ENCODE measurements at places on chromosomes 1 and 21.

GRCh38 chr1:219126377-219126776, 47.3 kb upstream of the LYPLAL1 start:
- no peak for DNase-seq

- no peak for DNase-seq
Measured at GRCh38 chr1:181676269-181676668, 193.0 kb downstream of the CACNA1E start.

DNA sequence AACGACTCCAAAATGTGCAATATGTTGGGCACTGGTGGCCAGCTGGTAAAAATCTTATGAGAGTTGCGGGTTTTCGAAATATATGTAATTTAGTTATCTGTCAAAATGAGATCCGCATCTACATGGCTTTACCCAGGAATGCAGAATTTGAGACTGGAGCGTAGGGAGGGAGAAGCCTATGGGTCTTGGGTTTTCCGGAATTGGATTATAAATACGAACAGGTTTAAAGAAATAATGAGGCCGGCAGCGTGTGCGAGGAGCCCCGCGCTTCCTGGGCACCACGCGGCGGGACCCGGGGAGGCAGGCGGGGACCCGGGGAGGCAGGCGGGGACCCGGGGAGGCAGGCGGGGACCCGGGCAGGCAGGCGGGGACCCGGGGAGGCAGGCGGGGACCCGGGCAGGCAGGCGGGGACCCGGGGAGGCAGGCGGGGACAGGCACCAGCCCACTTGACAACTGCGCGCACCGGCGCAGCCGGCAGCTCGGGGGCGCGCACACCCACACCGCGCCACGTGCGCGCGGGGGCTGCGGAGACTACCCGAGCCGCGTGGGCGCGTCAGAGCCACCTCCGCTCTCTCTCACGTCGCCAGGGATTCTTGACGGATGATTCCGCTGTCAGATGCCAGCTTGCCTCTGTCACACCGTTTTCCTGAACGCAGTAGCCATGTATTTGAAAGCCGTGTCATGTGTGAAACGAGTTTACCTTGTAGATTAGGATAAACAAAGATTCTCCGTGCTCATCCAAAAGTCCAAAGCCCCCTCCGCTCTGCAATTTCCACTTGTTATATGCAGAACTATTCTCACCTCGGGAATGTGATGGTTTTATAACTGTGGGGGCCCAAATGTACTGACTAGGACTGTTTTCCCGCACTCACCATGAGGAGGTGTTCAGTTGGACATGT, 54.3 kb upstream of the HNRNPU start:
- no peak for DNase-seq

DNA sequence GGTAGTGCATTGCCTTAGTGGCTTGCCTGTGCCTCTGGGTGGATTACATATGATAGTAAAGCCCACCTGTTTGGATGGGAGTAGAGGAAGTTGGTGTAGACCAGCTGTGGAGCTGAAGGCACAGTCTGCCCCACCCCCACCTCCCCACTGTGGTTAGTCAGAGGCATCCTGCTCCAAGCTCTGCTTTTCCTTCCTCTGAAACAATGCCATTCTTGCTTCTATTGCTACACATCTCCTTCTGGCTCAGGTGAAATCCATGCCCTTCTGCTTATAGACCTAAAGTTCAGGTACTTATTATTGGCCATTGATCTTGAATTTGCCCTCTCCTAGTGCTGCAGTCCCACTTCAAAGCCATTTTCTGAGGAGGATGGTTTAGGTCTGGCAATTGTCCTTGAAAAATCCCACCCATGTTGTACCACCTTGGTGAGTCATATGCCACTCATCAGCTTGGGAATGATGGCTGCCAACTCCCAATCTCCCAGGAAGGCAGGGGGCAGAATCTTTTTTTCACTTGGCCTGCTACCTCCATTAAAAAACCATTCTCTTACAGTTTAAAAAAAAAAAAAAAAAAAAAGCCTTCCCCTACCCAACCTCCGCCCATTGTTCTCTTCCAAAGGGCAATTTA, 6.7 kb upstream of the TXLNA start:
- no peak for DNase-seq

DNA sequence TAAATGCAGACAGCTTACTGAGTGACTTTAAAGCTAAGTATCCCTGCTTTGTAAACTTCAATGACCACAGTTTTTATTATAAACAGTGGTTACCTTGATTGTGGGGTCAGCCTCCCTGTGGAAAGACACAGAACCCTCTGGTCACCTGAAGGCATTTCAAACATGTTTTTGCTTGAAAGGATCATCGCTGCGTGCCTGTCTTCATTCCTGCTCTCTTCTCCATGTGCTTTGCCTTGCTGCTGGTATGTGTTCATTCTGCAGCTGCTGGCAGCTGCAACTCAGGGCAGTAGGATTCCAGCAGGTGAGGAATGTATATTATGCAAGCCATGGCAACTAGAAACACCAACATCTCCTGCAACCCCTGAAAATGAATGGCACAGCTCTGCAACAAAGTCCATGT, 81.0 kb upstream of the VAV3 start:
- DNase-seq, result no peak

DNA sequence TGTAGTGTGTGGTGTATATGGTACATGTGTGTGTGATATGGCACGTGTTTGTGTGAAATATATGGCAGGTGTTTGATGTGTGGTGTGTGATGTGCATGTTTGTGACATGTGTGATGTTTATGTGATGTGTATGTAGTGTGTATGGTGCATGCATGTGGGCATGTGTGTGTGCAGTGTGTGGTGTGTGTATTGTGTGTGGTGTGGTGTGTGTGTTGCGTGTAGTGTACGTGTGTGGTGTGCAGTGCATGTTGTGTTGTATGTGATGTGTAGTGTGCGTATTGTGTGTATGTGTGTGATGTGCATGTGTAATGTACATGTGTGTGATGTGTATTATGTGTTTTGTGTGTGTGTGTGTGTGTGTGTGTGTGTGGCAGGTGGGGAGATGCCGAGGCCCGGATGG, 65.7 kb downstream of the SLC19A1 start:
- no peak for DNase-seq

GRCh38 chr1:45654540-45655280, 30.9 kb upstream of the CCDC17 start:
- DNase-seq, result no peak

- DNase-seq, result no peak
Measured at GRCh38 chr21:46404306-46404705, 54.4 kb upstream of the DIP2A start.

- DNase-seq, result no peak
Measured at GRCh38 chr1:24224761-24225160, 37.7 kb upstream of the IFNLR1 start.

GRCh38 chr21:44735821-44736220, 24.4 kb upstream of the TSPEAR start:
- no peak for DNase-seq

DNA sequence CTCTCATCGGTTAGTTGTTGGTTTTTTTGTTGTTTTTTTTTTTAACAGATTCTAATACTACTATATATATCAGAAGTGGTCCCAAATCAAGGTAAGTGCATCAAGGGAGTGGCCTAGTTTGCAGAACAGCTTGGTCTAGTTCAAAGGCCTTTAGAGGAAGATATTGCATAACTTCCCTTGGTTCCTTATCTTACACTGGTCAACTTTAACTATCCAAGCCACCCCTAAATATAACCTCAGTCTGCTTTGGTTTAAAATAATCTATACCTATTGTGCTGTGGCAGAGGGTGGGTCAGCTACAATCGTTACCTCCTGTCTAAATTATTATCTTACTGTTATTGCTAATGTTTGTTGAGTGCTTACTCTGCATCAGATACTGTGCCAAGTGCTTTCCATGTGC, 6.9 kb downstream of the S100A12 start:
- DNase-seq, result no peak

DNA sequence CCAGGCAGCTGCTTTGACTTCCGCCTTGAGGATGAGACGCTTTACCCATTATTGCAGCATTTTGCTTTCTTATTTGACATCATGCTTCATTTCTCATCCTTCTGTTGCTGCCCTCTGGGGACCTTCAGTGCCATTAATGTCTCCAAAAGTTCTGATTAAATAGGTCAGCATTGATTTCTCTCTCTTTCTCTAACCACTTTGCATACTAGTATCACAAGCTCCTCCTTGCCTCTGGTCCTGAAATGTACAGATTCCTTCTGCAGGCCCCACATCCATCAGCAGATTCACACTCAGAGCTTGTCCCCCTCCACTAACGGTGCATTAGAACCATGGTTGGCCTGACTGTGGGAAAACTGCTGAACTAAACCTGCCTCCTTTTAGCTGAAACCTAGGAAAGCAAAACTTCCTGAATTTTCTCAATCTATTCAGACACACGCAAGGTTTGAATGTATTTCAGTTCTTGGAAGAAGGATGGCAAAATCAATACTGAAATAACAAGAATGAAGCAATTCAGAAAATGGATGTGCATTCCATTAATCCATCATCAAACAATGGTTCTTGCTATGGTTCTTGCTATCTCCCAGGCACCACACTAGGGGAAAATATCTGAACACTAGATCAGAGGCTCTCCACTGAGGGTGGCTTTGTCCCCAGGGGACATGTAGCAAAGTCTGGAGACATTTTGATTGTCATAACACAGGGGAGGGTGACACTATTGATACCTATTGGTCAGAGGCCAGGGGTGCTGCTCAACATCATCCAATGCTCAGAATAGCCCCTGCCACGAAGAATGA, 154.5 kb downstream of the PCP4 start:
- DNase-seq, result no peak

DNA sequence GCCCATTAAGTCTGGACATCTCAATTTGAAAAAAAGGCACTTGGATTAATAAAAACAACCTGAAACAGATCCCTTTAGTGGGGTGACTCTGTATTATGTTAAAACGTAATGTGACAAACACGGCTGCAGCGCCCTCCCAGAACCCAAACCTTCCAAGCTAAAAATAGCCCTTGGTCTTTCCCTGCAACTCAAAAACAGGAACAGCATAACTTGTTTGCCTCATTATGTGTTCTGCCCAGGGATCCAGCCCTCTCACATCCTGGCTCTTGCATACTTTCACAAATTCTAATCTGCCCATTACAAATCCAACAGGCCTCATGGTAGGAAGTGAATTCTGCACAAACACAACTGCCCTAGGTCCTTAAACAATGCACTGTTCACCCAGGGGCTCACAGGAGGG, 94.7 kb upstream of the GADD45A start:
- no peak for DNase-seq

- DNase-seq, result no peak
Measured at GRCh38 chr1:87127581-87127980, 201.1 kb upstream of the LMO4 start.

DNA sequence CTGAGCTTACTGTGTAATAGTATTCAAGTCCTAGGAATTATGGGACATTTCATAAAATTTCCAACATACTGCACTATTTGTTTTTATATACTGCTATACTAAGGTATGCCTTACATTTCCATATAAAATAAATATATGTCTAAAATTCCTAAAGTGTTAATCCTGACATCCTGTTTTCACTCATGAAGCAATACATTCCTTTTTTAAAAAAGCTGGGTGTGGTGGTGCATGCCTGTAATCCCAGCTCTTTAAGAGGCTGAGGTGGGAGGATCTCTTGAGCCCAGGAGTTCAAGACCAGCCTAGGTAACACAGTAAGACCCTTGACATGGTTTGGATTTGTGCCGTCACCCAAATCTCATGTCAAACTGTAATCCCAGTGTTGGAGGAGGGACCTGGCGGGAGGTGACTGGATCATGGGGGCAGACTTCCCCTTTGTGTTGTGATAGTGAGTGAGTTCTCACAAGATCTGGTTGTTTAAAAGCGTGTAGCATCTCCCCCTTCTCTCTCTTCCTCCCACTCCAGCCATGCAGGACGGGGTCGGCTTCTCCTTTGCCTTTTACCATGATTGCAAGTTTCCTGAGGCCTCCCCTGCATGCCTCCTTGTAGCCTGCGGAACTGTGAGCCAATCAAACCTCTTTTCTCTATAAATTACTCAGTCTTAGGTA, 5.8 kb downstream of the CDC42BPA start:
- no peak for DNase-seq

DNA sequence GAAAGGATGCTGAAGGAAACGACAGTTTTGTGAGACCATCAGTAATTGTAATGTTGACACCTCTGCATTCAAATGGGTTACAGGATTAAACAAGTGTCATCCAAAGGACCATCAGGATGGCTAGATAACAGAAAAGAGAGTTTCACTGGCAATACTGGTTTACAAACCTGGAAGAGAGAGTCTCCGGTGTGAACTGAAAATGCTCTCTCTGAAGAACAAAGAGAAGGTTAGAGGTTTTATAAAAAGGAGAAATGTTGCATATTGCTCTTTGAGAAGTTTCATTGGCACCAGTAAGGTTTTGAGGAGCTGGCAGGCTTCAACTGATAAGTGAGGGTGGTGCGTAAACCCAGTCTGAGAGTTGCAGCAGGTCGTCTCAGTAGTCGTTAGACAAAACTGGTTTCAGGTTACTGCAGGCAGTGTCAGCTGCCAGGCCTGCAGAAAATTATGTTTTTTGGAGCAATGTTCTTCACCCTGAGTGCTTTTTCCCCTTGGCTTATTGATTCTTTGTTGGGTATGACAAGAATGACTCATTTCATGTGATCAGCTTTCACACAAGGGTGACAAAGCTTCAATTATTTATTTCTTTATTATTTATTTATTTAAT, 42.2 kb downstream of the KCNK1 start:
- peak; percentile 42 for DNase-seq

Data from NCI-H1436 treated with DMSO at 0.1 percent for 48 hours (cell line).